Fibroblast of mammary gland (primary cell): ENCODE measurements at places on chromosomes 6 and 20.
A peak's percentile ranks its signal among the peaks of the same experiment; 100 is the strongest.

DNA sequence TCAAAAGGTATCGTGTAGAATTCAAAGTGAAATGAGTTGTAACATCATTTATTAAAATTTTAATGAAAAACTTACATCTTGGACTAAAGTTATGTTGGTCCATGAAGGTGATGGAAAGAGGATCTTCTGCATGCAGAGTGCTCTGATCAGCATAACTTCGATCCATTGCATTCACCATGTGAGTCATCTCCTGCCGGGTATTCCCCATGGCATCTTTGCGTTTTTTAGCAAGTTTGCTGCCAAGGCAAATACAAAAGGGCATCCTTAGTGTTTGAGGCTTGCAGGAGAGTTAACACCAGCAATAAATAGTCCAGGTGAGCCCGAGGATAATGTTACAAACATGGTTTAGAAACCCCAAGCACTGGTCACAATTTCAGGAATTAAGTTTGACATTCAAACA, 104.2 kb upstream of the THEMIS start:
- peak; percentile 28 for DNase-seq

GRCh38 chr6:163095401-163095800, 319.1 kb upstream of the QKI start:
- DNase-seq = no peak

GRCh38 chr20:33370291-33370690, 31.0 kb downstream of the CDK5RAP1 start:
- peak; percentile 22 for DNase-seq

DNA sequence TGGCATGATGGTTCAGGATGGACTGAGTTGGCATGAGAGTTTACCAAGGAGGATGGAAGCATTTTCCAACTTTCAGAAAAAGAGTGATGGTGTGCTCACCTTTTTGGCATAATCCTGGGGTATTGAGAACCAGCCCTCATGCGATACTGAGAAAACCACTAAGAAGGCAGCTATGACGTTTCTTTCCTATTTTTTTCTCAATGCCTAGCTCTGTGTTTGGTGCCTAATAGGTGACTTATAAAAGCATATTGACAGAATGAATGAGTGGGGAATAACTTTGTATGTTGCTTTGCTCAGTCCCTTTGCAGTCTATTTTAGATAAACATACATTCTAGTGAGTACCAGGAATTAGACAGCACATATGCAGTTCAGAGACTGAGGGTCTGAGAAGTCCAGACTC, 816.3 kb downstream of the DHX35 start:
- no peak for DNase-seq

- peak; percentile 87 for DNase-seq
Measured at GRCh38 chr6:37990762-37991525, 171.4 kb downstream of the ZFAND3 start.

DNA sequence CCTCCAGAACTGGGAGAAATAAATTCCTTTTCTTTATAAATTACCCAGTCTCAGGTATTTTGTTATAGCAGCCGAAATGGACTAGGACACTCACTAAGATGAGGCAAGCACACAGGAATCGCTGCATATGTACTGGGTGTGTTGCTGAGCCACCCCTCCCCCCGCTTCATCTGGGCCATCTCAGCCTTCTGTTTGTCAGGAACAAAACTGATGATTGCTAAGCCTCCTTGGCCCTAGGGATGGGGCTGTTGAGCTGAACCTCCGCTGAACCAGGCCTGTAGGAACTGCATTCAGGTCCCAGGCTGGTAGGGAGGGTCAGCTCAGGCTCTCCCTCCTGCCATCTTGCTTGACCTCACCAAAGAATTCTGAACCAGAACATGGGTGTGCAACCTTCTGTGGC, 108.6 kb downstream of the MAP3K7 start:
- no peak for DNase-seq
